Inflammatory macrophage (primary cell): ENCODE measurements at places on chromosomes 7 and 10.
A peak's percentile ranks its signal among the peaks of the same experiment; 100 is the strongest.

DNA sequence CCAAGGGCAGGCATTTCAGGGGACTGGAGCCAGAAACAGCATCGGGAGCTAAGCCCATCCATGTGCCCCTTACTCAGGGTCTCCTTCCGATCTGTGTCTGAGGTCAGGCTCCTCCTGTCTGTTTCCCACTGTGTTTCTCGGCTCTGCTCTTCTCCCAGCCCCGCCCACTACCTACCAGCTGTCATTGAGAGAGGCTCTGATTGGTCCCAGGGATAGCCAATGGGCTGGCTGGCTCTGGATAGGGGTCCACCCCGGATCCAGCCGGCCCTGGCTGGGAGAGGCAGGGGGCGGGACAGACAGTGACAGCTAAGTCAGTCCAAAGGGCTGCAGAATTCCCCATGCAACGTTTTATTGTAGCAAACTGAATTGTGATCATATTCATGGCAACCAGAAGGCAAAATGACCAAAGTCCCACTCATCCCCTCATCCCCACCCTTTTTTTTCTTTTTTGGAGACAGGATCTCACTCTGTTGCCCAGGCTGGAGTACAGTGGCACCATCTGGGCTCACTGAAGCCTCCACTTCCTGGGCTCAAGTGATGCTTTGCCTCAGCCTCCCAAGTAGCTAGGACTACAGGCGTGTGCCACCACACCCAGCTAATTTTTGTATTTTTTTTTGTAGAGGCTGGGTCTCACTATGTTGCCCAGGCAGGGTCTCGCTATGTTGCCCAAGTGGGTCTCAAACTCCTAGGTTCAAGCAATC lies 76.3 kb downstream of the CLIP2 start:
- no peak for DNase-seq

DNA sequence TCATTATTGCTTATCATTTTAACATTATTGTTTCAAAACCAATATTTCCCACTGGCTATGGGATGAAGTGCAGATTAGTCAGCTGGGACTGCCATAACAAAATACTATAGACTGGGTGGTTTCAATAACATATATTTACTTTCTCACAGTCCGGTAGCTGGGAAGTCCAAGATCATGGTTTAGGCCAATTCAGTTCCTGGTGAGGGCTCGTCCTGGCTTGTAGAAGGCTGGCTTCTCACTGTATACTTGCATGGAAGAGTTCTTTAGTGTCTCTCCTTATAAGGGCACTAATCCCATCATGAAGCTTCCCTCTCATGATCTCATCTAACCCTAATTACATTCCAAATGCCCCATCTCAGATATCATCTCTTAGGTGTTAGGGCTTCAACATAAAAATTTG lies 101.3 kb downstream of the CHRM2 start:
- DNase-seq = no peak

DNA sequence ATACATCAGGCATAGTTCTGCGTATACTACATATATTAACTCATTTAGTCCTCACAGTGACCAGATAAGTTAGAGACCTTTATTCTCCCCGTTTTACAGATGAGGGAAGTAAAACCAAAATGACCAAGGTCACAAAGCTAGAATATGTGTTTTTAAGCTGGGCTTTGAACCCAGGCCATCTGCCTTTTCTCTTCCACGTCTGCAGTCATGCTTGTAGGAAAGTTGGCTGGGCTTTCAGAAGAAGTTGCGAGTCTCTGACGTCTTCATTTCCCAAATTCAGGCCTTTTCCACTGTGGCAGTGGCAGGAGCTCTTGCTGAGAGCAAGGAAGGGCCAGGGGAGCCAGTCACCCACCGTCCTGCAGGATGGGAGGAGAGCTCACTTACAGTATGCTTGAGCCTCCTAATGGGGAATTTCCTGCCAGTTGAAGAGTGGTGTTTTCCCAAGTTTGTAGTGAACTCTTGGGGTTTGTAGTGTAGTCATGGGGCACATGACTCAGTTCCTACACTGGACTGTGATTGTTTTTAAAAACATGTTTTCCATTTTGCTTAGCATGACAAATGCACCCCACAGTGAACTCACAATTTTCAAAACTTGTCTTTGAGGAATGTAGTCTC lies 34.2 kb downstream of the CYP17A1 start:
- peak; percentile 83 for DNase-seq

DNA sequence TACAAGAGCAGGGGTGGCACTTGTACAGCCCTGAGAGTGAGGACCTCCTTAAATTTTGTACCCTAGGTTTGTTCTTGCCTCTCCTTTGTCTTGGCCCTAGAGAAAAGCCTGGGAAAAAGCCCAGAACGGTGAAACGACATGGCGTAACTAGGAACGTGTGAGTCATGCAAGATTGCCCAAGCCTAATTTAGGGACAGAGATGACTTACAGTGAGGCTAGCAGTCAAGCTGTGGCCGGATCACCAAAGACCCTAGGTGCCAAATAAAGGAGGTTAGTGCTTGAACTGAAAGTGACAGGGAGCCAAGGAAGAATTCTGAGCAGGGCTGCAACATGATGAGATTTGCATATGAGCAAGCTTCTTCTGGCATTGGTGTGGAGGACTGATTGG lies 25.1 kb downstream of the TBXAS1 start:
- DNase-seq = peak; percentile 89

- no peak for DNase-seq
Observed at GRCh38 chr7:27608776-27609495, 53.7 kb downstream of the HIBADH start.

GRCh38 chr10:88851706-88852105 lies at the start of gene ANKRD22:
Gene ANKRD22 (minus strand): TSS chr10:88851844. CDS start chr10:88851607, 237 bp downstream.
- DNase-seq = peak; percentile 90

- DNase-seq = no peak
Observed at GRCh38 chr7:129843978-129844840, 108.6 kb downstream of the UBE2H start.
